ENCODE measurements at places on chromosomes 7 and 10.

GRCh38 chr10:10985361-10985760 is 32.3 kb upstream of the CELF2 start:
- DNase-seq = no peak

- no peak for DNase-seq
Observed at GRCh38 chr7:152986376-152986775, 226.8 kb downstream of the ACTR3B start.

GRCh38 chr10:128922172-128922571 is 544.9 kb upstream of the MGMT start:
- DNase-seq = no peak

DNA sequence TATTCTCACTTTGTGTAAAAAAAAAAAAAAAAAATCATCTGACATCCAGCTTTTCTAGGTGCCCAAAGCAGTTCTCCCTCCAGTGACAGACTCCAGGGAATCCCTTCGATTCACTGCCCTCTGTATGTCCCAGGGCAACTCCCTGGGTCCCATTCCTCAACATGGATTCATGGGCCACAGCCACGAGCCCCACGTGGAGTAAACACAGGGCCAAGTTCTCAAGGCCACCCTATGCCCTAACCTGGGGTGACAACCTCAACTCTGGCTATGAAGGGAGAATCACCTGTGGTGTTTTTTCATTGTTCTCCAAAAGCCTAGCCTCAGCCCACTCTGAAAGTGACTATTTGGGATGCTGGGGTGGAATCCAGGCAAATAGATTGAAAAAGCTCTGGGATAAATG is 3.4 kb downstream of the BNIP3 start:
- DNase-seq = no peak

- DNase-seq = no peak
Observed at GRCh38 chr10:78251016-78251385, 217.3 kb downstream of the RPS24 start.

GRCh38 chr7:28595076-28595475 is 182.8 kb downstream of the CREB5 start:
- no peak for DNase-seq

- no peak for DNase-seq
Observed at GRCh38 chr7:103832438-103832837, 157.0 kb downstream of the RELN start.

- no peak for DNase-seq
Observed at GRCh38 chr7:158682456-158682855, 22.1 kb downstream of the NCAPG2 start.

- no peak for DNase-seq
Observed at GRCh38 chr10:75058161-75058560, 53.3 kb upstream of the SAMD8 start.

GRCh38 chr10:11159543-11160215 is 142.0 kb downstream of the CELF2 start:
- no peak for DNase-seq

Measured in stimulated activated CD4-positive, alpha-beta T cell treated with anti-CD3 and anti-CD28 coated beads, Interleukin-4, amount 100 ng/mL, for 1 hour (primary cell).